Activated naive CD4-positive, alpha-beta T cell treated with anti-CD3 and anti-CD28 coated beads, Interleukin-2, amount 10 ng/mL, durations not matched to agents 5 hours and 36 hours (primary cell): ENCODE measurements at places on chromosomes 2 and 18. TPM values are rescaled to one million over a fixed set of nuclear protein-coding genes. Genes with fewer than 3 reads are reported as not detected.

HYCC2 gene
- 29.7 TPM for total RNA-seq

CRYGC gene
- total RNA-seq, result not detected

ZNF521 gene
- not detected for total RNA-seq

RGPD3 gene
- total RNA-seq, result 0.13 TPM

FZD7 gene
- total RNA-seq, result 0.63 TPM

MROH2A gene
- not detected for total RNA-seq

CD8B2 gene
- 0.05 TPM for total RNA-seq

VWC2L gene
- not detected for total RNA-seq

IAH1 gene
- 67.8 TPM for total RNA-seq

CYS1 gene
- 0.28 TPM for total RNA-seq

CACNB4 gene
- total RNA-seq, result 0.10 TPM

ASB3 gene
- 24.3 TPM for total RNA-seq

IL1F10 gene
- total RNA-seq, result not detected

FAP gene
- not detected for total RNA-seq

CDH20 gene
- not detected for total RNA-seq

LCT gene
- not detected for total RNA-seq

SKOR2 gene
- total RNA-seq, result not detected

NCKAP1 gene
- 0.48 TPM for total RNA-seq
